Stimulated activated CD8-positive, alpha-beta memory T cell treated with anti-CD3 and anti-CD28 coated beads, Interleukin-4, amount 100 ng/mL, for 4 hours (primary cell): ENCODE measurements at places on chromosomes 16 and 17.

DNA sequence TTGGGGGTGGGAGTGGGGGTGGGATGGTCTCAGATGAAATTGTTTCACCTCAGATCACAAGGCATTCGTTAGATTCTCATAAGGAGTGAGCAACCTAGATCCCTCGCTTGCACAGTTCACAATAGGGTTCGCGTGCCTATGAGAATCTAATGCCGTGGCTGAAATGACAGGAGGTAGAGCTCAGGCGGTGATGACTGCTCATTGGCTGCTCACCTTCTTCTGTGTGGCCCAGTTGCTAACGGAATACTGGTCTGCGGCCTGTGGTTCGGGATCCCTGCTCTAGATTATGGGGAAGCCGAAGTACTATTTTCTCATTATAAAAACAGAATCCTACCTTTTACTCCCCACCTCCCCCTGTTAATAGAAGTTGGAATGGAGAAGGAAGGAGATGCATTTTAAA lies 18.9 kb downstream of the CLTC start:
- DNase-seq: no peak

DNA sequence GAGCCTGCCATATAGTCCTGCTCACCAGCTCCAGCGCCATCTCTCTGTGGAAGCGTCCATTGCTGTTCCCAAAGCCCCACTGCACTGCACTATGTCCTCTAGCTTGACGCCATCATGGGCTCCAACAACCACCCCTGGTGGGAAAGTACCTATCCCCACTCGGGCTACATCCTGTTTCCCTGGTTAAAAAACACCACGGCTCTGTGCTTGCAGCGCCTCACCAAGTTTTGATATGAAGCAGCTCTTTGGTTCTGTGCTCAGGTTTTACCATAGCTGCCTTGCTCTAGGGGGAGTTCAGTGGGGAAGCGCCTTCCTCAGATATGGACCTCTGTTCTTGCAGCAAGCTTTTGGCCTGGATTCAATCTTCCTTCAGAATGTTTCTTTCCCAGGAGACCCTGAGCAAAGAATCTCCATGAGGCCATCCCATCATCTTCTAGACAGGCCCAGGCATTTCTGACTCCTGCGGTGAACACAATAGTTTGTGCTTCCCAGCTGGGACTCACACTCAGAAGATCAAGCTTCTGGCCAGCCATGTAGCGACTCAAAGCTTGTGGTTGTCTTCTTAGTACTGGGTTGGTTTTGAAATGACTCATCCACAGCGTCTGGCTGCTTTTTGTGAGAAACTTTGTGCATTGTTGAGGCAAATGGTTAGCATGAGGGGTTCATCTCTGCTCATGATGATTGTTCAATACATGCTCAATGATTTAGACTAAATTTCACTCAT lies 39.5 kb downstream of the DYNLRB2 start:
- DNase-seq: peak; percentile 31

GRCh38 chr17:28008513-28008912 lies 34.0 kb upstream of the NLK start:
- DNase-seq: no peak

DNA sequence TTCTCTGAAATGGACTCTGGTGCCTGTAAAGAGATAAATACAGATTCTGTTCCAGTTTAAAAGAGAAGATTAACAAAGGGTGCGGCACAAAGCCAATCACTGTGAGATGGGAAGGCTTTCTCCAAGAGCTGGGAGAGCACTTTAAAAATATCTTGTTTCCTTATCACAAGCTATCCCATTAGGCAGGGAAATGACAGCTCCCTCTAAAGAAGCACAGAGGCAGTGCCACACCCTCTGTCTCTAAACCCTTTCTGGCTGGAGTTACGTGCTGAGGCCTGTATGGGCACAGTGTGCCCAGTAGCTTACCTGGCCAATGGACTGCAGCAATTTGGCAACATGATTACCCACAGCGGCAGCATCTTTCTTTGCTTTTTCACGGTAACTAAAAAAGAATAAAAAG lies 9.0 kb upstream of the TERB1 start:
- DNase-seq: no peak

DNA sequence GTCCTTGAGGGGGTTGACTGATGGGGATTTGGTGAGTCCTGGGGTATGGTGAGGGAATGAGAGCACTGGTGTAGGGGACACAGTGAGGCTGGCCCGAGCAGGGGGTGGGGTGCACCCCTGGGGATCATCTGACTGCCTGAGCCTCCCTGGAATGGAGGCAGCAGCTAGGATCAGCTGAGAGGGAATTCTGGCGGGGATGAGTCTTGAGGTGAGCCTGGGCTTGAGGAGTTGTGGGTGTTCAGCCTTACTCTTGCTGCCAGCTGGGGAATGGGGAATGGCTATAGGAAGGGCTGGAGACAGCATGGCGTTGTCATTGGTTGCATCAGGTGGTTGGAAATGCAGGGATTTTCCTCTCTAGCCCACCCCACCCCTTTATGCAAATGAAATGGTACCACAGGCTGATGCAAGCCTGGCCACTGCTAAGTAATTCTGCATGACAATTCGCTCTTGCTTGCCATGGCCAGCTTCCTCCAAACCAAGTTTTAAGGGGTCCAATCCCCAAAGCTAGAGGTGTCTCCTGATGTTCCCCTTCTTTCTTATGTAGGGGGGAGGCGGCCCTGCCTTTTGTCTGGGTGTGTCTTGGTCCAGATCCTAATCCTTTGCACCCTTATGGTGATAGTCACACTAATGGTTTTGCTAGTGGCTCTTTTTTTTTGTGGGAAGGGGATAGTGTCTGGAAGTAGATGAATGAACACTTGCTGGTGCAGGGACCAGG lies 7.5 kb downstream of the NFE2L1 start:
- DNase-seq: no peak

DNA sequence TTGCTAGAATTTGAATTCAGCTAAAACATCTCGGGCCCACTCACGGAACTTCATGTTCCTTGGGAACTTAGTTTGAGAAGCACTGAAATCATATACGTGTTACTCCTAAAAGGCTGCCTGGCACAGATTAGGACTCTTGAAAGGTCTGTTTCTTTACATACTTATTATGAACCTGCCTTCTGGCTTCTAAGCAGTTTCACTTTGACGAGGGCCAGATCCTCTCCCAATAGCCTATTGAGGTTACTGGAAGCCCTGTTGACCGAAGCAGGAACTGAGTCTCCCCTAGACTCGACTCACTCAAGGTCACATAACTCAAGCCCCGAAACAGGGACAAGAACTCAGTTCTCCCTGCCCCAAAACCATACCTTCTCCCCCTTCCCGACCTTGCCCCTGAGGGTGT lies 121.9 kb upstream of the PLCG2 start:
- DNase-seq: no peak

- no peak for DNase-seq
Measured at GRCh38 chr17:82856361-82856760, 16.5 kb upstream of the ZNF750 start.

- DNase-seq: no peak
Measured at GRCh38 chr16:10729104-10730048, 14.3 kb upstream of the NUBP1 start.

GRCh38 chr16:77470851-77471250 lies 36.0 kb upstream of the ADAMTS18 start:
- no peak for DNase-seq

GRCh38 chr16:85041219-85042166 lies 13.9 kb downstream of the KIAA0513 start:
- no peak for DNase-seq

- no peak for DNase-seq
Measured at GRCh38 chr17:49987681-49988441, 7.2 kb downstream of the DLX3 start.

- no peak for DNase-seq
Measured at GRCh38 chr17:81238490-81238814, 403 bp downstream of the TEPSIN start.

- DNase-seq: no peak
Measured at GRCh38 chr17:75927286-75927922, 13.4 kb downstream of the FBF1 start.

GRCh38 chr16:54034684-54035083 lies 251.9 kb downstream of the IRX3 start:
- DNase-seq: no peak

DNA sequence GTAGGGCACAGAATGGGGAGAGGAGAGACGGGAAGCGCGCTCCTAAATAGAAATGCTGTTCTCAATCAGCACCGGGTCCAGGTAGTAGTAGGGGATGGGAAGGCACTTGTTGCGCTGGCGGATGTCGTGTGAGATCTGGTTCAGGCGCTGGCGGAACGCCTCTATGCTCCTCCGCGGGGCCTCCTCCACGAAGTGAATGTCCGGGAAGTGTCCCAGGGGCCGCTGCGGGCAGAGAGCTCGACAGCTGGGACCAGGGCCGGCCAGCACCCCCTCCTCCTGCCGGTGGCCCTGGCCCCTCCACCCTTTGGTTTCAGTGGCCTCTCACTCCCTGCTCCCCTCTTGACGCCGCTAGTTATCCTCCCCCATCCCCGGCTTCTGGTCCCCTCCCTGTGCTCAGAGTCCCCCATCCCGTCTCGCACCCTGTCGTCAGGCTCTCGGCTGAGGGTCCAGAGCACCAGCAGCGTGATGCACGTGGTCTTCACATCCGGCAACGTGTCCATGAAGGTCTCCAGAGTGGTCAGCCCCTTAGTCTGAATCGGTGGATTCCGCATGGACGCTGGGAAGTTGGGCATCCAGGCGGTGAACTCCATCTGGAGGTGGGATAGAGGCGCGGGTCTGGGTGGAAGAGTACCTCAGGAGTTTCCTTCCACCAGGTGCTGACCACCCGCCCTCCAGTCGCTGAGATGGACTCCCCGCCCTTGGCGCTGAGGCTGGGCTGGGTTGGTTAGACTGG lies 14.6 kb downstream of the ALOX12B start:
- no peak for DNase-seq

DNA sequence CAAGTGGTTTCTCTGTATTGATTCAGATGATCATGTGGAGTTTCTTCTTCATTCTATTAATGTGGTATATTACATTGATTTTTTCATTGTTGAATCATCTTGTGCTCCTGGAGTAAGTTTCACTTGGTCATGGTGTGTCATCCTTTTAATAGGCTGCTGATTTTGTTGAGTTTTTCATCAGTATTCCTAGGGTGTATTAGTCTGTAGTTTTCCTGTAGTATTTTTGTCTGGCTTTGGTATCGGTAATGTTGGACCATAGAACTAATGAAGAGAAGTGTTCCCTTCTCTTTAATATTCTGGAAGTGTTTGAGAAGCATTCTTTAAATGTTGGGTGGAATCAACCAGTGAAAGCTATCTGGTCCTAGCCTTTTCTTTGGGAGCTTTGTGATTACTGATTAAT lies 99.0 kb downstream of the OMG start:
- no peak for DNase-seq

DNA sequence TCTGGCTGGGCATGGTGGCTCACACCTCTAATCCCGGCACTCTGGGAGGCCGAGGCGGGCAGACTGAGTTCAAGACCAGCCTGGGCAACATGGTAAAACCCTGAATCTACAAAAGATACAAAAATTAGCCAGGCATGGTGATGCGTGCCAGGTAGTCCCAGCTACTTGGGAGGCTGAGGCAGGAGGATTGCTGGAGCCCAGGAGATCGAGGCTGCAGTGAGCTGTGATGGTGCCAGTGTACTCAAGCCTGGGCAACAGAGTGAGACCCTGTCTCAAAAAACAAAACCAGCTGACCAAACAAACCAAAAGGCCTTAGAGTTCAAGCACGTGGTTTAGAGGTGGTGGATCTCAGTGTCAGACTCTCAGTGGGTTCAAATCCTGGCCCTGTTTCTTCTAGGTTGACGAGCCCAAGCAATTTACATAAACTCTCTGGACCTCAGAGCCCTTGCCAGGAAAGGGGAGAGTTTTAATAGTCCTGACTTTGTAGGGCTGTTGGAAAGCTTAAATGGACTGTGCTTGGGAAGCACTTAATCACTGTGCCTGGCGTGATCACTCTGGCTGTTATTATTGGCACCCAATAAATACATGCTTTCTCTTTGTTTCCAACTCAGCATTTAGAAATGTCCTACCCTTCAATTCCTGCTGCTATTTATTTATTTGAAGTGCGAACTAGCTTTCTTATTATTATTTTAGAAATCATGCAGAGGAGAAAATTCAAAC lies 44.7 kb downstream of the ABCC1 start:
- no peak for DNase-seq

DNA sequence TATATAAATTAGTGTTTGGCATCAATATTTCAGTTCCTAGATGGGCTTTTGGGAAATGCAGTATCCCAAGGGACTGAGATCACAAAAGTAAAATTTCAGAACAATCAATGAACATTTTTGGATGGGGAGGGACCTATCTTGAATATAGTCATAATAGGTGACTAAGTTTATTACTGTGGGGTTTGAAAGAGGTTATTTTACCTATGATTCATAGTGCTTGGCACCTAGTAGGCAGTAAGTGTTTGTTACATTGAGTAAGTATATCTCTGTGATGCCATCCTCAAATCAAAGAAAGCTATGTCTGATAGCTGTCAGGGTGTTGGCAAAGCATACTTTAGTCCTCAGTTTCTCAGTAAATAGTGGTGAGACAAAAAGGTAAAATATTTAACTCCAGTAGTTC lies 36.9 kb downstream of the ZNF207 start:
- DNase-seq: no peak

GRCh38 chr16:30774367-30775130 lies 12.4 kb downstream of the RNF40 start:
- DNase-seq: no peak

DNA sequence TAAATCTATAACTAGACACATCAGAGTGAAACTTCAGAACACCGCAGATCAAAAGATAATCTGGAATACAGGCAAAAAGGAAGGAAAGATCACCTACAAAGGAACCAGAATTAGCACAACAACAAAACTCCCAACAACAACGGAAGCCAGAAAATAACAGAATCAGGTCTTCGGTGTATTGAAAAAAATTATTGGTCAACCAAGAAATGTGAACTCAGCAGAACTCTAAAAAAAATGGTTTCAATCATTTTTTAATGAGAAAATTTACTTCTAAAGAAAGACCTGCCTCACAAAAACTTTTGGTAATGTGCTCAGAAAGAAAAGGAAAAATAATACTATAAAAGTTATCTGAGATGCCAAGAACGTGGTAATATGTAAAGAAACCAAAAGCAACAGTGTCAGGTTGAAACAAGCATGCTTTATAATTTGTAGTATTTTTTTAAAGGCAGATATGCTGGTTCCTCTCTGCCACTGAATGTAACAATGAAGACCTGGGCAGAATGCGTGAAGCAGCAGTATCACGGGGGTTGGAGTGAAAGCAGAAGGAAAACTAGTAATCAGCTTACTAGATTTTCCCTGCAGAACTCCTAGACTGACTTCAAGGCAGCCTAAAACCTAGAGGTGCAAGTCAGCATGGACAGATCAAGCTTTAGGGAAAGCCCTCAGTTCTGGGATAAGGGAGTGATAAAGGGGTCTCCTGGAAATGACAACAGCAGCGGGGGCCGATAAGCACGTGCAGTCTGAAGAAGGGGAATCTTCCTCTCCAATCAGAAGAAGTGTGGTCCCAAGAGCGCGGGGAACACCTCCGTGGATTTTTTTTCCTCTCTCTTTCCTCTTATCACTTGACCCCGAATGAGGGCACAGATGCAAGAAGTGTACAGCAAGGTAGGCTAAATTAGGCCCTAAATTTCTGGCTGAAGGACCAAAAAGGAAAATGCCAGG lies 80.9 kb upstream of the TEKT1 start:
- no peak for DNase-seq
